ENCODE measurements at places on chromosomes 3 and 15. TPM values are rescaled to one million over a fixed set of nuclear protein-coding genes. Genes with fewer than 3 reads are reported as not detected.

DNA sequence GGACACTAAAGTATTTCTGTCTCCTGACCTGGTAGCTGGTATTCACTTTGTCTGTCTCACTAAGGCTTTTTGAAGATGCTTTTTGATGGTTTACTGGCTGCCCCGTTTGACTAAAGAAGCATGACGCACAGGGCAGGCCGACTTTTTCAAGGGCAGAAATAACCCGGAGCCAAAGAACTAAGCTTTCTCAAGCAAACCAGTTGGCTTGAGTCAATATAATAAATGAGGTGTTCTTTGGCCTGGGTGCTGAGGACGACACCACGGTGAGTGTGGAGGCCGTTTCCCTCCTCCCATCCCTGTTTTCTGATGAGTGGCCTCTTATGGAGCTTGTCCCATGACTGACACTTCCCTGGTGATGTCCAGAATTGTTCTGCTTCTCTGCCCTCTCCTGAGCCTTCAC is 220.9 kb downstream of the ITPR1 start:
- DNase-seq = no peak

- no peak for DNase-seq
These were observed 330.5 kb upstream of the CTDSPL start for GRCh38 chr3:37531066-37531720.

DNA sequence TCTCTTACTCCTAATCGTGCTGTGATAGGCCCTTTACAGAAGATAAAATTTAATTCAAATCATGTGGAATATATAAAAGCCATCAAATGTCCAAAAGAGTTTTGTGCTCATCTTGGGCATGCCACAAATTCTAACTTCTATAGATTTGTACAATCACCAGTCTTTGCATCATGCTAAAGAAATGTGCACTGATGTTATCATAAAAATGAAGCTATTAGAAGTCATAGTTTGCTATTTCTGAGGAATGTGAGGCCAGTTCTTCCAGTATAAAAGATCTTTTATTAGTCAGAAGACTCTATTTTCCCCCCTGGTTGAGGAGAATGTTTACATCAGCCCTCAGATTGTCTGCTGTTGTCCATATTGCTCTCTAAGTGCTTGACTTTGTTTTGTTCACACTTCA is 2.1 kb upstream of the ANXA2 start:
- no peak for DNase-seq

- no peak for DNase-seq
These were observed 191.6 kb upstream of the TOPAZ1 start for GRCh38 chr3:44050101-44050500.

GRCh38 chr3:64462203-64462602 is 225.6 kb downstream of the ADAMTS9 start:
- no peak for DNase-seq

- no peak for DNase-seq
These were observed 215.2 kb downstream of the ZNF621 start for GRCh38 chr3:40739971-40740370.

DNA sequence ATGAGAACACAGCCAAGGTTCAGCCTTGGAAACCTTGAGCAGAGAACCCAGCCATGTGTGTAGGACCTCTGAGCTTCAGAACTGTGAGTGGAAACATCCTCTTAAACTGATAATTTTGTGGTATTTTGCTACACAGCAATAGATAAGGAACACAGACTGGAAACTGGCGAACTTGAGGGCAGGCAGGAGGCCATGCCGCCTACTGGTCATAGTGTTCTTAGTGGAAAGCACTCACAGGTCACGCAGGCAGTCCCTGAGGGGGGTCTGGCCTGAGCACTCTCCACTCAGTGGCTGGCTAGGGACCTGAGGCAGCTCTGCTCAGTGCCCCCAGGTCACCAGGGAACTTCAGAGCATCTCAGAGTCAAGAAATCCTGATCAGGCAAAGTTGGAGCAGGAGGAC is 9.7 kb upstream of the XIRP1 start:
- no peak for DNase-seq

- no peak for DNase-seq
These were observed 85.1 kb downstream of the MTHFS start for GRCh38 chr15:79811406-79812405.

Gene SNTN
- not detected for polyA plus RNA-seq

Gene CD200R1
- polyA plus RNA-seq = 0.53 TPM

Gene SCAP
- polyA plus RNA-seq = 83.5 TPM

Gene ZNF662
- polyA plus RNA-seq = 51.6 TPM
